ENCODE measurements at places on chromosomes 3 and 15. TPM values are rescaled to one million over a fixed set of nuclear protein-coding genes. Genes with fewer than 3 reads are reported as not detected.
A peak's percentile ranks its signal among the peaks of the same experiment; 100 is the strongest.

The NPAP1 gene
- not detected for total RNA-seq

The CADPS gene
- 16.1 TPM for total RNA-seq

The MAP6D1 gene
- 0.79 TPM for total RNA-seq

DNA sequence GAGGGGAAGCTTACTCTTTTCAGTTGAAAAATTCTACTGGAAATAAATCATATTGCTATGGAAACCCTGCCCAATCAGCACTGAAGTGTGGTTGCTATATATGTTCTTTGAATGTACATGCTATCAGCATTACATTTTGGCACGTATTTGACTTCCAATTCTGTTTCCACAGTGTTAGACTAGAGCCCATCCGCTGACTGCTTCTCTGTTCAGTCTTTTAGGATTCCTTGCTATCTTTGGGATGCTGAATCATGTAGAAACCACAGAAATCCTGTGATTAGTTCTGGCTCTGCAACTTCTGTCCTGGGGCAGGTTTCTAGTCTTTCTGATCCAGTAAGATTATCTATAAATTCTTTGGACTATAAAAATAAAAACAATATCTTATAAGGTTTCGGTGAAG lies 128.2 kb upstream of the SLC7A14 start:
- no peaks in the 10 kb centered on the region for H3K4me1 ChIP-seq
- H3K4me3 ChIP-seq = no peak overlapping the region
- no peak for DNase-seq
- H3K27ac ChIP-seq = no peak overlapping the region

DNA sequence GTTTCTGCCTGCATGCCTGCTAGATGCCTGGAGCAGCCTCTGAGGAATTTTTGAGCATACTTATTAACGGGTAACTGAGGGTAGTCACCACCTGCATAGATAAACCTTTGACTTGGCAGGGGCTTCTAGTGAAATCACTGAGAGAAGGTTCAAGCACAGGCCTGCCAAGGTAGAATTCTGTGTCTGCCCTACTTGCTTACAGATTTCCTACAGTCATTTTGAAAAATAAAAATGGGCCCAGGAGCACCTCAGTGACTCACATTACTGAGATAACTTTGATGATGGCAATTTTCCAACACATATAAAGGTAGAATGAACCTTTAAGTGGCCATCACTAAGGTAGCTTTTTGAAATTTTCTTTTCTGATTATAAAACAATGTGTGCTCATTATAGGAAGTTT lies 10.8 kb downstream of the CRTAP start:
- H3K4me1 ChIP-seq = no peaks in the 10 kb centered on the region
- no peak for DNase-seq
- H3K27ac ChIP-seq = no peak overlapping the region

GRCh38 chr15:35118960-35119359 lies 33.9 kb upstream of the NANOGP8 start:
- H3K27ac ChIP-seq = no peak overlapping the region
- DNase-seq = no peak
- no peaks in the 10 kb centered on the region for H3K27me3 ChIP-seq
- no peaks in the 10 kb centered on the region for H3K36me3 ChIP-seq

DNA sequence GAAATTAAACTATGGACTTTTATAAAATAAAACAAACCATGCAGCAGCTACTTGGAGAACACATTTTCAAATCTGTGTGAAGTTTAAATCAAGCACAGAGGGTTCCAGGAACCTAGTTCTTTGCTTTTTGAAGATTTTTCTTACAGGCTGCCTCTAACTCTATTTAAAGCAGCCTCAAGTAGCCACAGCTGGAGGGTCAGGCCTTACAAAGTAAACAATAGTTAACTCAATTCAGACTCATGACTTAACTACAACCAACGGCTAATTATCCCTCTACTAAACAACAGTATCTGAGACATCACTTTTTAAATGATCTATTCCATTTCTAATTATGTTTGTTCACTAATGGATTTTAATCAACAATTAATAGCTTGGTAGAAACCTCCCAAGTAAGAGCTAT lies 9.8 kb downstream of the LRIG1 start:
- H3K27me3 ChIP-seq = no peaks in the 10 kb centered on the region
- no peaks in the 10 kb centered on the region for H3K36me3 ChIP-seq
- H3K4me3 ChIP-seq = no peak overlapping the region
- H3K27ac ChIP-seq = peak overlapping the region; percentile 93
- DNase-seq = no peak

GRCh38 chr3:157387708-157388435 lies 48.8 kb upstream of the PTX3 start:
- no peak overlapping the region for H3K27ac ChIP-seq
- H3K4me3 ChIP-seq = no peak overlapping the region
- no peak for DNase-seq

GRCh38 chr3:114178770-114179368 lies at the start of gene DRD3:
Gene DRD3, minus strand, starts transcription at chr3:114179052. Its CDS starts 7,060 bp downstream, at chr3:114171992.
- H3K27ac ChIP-seq = no peak within 1 kb of the TSS
- no peaks in the 10 kb centered on the region for H3K4me1 ChIP-seq
- DNase-seq = no peak
- no peaks in the 10 kb centered on the region for H3K27me3 ChIP-seq
- H3K4me3 ChIP-seq = no peak within 1 kb of the TSS

Measured in right atrium auricular region (tissue), 2 donors.